ENCODE measurements at places on chromosomes 1 and 21. TPM values are rescaled to one million over a fixed set of nuclear protein-coding genes. Genes with fewer than 3 reads are reported as not detected.

Gene TSACC
- total RNA-seq = not detected

DNA sequence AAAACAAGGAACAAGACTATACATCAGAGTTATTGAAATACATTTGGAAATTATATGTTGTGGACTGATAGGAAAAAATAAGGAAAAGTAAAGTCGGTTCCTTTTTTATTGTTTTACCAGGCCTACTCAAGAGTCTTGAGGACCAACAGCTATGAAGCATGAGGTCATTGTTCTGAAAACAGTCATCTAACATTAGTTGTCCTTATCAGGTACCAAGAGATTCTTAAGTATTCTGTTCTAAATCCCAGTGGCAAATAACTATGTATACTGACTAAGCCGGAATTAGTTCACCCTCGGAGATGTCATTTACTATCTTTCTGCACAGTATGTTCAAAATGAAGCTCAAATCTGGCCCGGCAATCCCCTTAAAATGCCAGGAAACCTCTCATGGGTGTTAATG lies 585 bp downstream of the ADGRL4 start:
- DNase-seq = no peak

Gene ADAMTS5
- total RNA-seq = 6.1 TPM

Gene CHI3L2
- 9.8 TPM for total RNA-seq

DNA sequence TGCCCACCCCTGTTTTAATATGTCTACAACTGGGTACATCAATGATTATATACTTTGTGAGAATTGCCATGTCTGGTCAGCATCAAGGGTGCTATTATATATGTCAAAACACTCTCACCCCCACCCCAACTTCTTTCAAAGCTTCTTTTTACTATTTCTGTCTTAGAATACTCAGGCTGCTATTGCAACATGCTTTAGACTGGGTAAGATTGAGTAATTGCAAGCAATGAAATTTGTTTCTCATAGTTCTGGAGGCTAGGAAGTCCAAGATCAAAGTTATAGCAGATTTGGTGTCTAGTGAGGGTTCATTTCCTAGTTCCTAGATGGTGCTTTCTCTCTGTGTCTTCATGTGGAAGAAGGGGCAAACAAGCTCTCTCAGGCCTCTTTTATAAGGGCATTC lies 100.5 kb upstream of the KCNK1 start:
- no peak for DNase-seq

Gene CDK18
- 3.2 TPM for total RNA-seq

DNA sequence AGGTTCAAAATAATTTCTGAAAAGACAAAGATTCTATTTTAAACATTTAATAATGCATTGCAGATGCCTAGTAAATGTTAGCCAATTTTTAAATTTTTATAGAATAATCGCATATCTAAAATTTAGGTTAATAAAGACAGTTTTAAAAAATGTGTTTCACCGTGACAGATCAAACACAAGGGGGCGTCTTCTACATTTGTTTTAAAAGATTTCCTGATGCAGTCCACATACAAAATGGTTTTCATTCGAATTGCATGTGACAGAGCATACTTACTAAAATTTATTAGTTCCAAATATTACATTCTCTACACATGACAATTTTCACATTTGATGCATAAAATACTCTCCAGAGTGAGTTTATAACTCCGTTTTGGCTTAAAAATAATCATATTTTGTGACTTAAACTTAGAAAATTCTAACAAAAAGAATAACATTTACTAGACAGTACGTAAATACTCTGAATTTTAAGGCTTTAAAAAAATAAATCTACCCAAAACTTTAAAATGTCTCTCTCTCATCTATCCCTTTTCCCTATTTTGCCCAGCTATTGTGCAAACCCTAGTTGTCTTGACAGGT lies 75.5 kb downstream of the ADAMTS1 start:
- no peak for DNase-seq

GRCh38 chr1:46903481-46903880 lies 37.8 kb downstream of the CYP4A11 start:
- no peak for DNase-seq

- DNase-seq = no peak
Measured at GRCh38 chr21:33241846-33242245, 12.1 kb downstream of the IFNAR2 start.

GRCh38 chr1:113515498-113515897 lies 125.2 kb downstream of the MAGI3 start:
- no peak for DNase-seq

Gene AMPD1
- not detected for total RNA-seq

DNA sequence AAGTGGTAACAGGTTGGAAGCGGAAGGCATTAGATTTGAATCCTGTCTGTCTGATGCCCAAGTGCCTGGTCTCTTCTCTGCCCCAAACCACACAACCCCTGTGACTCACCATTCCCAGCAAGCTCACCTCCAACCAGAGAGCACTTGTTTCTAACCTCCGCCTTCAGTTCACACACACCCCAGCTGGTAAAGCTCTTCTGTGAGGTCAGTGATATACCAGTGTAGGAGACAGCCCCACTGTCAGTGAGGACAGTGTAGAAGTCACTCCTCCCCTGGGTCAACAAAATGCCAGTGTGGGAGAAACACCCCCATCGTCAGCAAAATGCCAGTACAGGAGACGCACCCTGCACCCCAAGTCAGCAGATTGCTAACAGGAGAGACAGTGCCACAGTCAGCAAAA lies 2.6 kb downstream of the RIMS3 start:
- no peak for DNase-seq

- no peak for DNase-seq
Measured at GRCh38 chr21:29224006-29224405, 74.7 kb upstream of the BACH1 start.

Gene TMPRSS15
- not detected for total RNA-seq

DNA sequence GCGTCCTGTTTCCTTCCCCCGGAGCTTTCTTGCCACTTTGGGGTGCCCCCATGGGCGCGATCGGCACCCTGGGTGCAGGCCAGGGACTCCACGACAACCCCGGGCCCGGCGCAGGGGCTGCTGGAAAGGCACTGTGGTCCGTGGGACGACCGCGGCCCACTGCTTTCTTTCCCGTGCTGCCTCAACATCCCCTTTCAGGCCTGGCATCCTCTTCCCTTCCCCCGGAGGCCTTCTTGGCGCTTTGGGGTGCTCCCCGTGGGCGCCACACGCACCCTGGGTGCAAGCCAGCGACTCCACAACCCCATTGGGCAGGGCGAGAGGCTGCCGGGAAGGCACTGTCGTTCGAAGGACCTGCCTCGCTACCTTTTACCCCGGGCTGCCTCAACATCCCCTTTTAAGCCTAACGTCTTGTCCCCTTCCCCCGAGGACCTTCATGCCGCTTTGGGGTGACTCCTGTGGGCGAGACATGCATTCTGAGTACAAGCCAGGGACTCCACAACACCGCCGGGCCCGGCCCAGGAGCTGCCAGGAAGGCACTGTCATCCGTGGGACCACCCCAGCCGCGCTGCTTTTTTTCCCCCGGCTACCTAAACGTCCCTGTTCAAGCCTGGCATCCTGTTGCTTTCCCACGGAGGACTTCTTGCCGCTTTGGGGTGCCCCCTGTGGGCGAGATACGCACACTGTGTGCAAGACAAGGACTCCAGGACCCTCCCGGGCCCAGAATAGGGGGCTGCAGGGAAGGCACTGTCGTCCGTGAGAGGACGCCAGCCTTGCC lies 137.8 kb downstream of the LIPI start:
- DNase-seq = no peak

- DNase-seq = no peak
Measured at GRCh38 chr1:32494711-32495337, 30.0 kb downstream of the ZBTB8B start.

GRCh38 chr1:188240772-188241406 lies 1412.1 kb downstream of the PLA2G4A start:
- no peak for DNase-seq

- DNase-seq = peak; percentile 74
Measured at GRCh38 chr1:201718346-201719202, 110.4 kb upstream of the IPO9 start.

DNA sequence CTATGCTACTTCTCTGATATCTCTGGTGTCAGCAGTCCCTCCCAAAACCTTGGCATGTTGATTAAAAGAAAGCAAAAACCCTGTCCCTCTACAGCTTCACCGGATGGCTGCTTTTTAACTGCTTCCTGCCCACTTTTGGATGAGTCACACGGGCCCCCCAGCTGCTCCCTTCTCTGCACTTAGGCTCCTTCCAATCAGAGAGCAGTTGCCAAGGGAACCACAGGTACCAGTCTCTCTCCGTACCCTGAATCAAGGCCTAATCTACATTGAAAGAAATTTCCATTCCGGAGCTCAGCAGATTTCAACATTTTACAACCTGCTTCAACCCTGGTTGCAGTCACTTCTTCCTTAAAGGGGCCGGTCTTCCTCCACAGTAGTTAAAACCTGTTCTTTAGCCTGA lies 70.6 kb upstream of the GJB5 start:
- no peak for DNase-seq

Data from suprapubic skin (tissue), 4 donors.